ENCODE measurements at places on chromosomes 1 and 21.

DNA sequence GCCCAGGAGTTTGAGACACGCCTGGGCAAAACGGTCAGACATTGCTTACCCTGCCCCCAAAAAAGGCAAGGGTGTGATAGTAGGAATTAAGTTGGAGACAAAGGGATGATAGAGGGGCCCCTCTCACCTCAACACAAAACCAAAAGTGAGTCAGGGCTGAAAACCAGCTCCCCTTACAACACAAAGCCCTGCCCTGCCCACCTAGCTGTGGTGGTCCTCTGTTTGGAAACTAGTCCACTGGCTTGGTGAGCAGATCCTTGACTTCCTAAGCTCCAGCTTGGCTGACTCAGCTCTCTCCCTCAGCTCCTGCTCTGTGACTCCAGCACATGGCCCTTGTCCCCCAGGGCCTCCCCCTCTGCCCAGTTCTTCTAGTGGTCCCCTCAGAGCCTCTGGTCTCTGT is 603.8 kb downstream of the PTPRC start:
- DNase-seq, result no peak

- no peak for DNase-seq
Measured at GRCh38 chr1:207345644-207346477, 24.4 kb downstream of the CD55 start.

GRCh38 chr1:218517459-218517858 is 172.3 kb downstream of the TGFB2 start:
- no peak for DNase-seq

DNA sequence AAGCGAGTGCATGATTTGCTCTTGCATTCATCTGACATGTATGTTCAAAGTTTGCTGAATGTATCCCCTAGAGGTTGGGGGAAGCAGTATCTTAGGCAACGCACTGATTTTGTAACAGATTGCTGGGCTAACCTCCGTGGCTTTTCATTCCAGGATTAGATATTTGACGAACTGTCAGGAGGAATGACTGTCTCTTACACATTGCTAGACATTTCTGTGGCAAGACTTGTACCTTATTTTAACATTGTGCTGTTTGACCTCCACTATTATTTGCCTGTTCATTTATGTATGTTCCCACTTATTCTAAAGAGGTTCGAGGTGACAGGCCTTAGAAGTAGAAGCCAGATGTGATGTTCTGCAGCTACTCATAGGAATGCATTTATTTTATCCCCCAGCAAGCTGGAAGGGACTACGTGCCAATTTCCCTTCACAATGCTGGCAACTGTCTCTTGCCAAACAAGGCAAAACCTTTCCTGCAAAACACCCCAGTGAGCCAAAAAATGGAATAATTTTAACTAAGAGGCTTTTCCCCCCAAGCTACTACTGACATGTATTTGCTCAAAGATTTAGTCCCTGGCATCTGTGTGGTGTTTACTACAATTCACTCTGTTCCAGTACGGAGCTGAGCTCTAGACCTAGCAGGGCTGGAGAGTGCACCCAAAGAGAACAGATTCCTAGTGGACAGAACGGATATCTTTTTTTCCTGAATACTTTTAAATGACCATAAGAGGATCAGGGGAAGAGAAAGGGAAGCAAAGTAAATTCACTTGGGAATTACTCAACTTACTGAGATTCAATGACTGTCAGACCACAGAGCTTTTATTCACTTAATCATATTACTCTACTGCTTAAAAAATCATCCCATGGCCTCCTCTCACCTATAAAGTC is 646.2 kb downstream of the SMYD3 start:
- DNase-seq, result no peak

- no peak for DNase-seq
Measured at GRCh38 chr1:8816264-8816663, 1.2 kb downstream of the RERE start.

DNA sequence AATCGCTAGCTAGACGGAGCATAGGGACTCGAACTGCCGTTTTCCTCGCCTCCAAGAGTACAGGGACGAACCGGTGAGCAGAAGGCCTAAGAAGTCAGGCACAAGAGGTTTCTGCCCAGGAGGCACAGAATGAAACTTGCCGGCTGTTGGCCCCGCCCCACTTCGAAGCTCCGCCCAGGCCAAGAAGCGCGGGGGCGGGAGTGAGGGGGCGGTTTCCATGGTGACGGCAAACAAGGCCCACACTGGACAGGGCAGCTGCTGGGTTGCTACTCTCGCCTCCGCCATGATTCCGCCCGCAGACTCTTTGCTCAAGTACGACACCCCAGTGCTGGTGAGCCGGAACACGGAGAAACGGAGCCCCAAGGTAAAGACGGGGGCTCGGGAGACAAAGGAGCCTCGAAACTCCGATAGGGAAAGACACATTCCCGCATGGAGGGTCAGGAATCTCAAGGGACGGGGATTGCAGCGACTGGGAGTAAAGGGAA is at the start of gene DNALI1:
Gene DNALI1 (plus strand): TSS at position 229 of the 485 bp plus-strand sequence. CDS start 55 bp downstream, at position 284.
- DNase-seq, result peak; percentile 30

GRCh38 chr1:11500881-11501280 is 21.9 kb downstream of the DISP3 start:
- no peak for DNase-seq

GRCh38 chr1:200731654-200732332 is 6.9 kb upstream of the CAMSAP2 start:
- DNase-seq, result no peak

GRCh38 chr1:154990276-154990675 is 3.1 kb upstream of the LENEP start:
- no peak for DNase-seq

DNA sequence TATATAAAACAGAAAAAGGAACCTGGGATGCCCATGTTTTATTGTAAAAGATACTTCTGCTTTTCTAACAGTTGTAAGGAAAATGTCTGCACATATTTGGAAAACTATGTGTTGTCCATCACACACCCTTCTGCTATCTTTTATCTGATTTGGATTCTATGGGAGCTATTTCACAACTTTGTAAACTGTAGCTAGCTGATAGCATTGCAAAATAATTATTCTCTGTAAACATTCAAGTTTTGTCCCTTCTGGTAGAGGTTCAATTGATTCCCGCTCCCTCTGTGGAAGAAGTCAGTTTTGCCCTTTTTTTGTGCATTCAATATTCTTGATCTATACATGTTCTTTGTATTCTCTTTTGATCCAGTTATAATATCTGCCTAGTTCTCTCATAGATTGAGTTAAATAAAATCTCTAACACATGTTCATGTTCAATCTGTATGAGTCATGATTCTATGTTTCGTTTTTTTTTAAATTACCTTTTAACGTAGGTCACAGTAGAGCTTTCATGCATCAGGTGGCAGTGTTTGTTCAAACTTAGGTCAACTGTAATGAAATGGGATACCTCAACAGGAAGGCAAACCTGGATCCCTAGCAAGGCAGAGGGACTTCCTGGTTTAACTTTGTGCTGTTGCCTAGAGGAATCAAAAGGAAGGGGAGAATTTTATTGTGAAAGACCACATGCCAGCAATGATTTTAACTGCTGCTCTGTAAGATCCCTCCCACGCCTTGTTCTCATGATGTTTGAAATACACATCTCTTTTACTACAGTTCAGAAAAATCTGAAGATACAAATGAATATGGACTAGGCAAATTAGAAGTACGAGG is 26.0 kb upstream of the BCL9 start:
- no peak for DNase-seq

DNA sequence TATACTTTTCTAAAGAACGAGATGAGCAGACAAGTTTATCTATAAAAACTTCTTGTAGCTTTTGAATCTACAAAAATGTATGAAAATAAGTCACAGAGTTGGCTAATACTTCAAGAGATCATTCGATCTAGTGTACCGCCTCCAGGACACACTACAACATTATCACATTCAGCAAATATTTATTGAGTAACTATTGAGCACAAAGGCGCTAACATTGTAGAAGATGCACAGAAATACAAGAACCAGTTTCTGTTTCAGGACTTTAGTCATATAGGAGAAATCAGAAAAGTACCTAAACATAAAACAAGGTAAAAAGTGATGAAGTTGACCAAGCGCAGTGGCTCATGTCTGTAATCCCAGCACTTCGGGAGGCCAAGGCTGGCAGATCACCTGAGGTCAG is 20.6 kb downstream of the WASF2 start:
- DNase-seq, result no peak

- DNase-seq, result no peak
Measured at GRCh38 chr1:18110968-18111367, 3.4 kb downstream of the IGSF21 start.

DNA sequence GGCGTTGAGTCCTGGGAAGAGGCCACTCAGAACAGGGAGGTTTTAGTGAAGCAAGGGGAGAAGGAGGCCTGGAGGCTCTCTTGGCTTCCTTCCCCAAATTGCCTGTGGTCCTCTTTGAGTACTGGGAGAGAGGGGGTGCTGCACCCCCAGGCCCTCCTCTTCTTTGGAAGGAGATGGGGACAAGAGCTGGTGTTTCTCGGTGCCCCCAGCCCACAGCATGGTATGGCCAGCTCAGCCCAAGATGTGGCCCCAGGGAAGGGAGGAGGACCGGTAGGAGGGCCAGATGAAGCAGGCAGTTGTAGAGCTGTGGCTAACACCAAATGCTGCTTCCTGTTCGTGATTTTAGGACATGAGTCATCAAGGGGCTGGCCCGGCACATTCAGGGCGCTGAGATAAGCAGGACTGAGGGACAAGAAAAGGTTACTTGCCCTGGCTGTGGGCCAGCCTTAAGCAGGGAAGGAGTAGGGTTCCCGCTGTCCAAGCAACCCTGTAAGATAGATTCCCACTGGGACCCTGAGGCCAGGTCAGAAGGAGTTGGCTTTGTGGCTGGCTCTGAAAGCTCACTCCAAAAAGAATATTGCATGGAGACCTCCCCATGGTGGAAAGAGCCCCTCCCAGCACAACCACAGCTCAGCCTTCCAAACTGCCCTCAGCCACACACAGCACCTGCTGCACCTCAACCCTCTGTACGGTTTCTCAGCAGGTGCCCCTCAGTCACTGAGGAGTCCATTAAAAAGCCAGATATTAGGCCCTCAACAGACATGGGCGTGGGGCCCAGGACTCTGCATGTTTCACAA is 4.9 kb upstream of the TNFRSF1B start:
- DNase-seq, result peak; percentile 88

DNA sequence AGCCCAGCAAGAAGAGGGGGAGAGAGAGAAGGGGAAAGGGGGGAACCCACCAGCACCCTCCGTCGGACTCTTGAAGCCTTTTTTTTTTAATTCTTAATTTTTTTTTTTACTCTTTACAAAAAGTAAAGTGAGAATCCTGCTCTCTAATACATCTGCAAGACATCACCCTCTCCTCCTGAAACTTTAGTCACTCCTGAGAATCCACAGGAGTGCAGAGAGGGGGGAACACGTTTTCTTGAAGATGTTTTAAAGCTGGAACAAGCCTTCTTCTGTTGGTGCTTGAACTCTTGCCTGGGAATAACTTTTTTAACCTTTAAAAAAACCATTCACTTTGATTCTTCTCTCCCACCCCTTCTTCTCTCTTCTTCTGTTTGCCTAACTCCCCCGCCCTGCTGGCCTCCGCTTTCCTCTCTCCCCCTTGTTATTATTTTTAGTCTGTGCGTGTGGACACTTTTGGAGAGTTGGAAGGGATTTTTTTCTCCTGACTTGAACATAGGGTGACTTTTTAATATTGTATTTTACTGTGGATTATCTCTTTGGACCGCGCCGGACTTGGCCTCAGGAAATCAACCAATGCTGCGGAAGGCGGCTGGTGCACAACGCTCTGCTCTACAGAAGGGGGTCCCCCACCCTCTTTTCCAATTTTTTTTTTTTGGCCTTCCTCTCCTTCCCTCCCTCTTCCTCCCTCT is 383 bp upstream of the PRRX1 start:
- no peak for DNase-seq

GRCh38 chr1:173628888-173629287 is 6.2 kb upstream of the TEX50 start:
- DNase-seq, result no peak

GRCh38 chr1:165054627-165055026 is 301.9 kb downstream of the LMX1A start:
- DNase-seq, result no peak

GRCh38 chr21:27329255-27329851 is 362.5 kb upstream of the ADAMTS5 start:
- no peak for DNase-seq

DNA sequence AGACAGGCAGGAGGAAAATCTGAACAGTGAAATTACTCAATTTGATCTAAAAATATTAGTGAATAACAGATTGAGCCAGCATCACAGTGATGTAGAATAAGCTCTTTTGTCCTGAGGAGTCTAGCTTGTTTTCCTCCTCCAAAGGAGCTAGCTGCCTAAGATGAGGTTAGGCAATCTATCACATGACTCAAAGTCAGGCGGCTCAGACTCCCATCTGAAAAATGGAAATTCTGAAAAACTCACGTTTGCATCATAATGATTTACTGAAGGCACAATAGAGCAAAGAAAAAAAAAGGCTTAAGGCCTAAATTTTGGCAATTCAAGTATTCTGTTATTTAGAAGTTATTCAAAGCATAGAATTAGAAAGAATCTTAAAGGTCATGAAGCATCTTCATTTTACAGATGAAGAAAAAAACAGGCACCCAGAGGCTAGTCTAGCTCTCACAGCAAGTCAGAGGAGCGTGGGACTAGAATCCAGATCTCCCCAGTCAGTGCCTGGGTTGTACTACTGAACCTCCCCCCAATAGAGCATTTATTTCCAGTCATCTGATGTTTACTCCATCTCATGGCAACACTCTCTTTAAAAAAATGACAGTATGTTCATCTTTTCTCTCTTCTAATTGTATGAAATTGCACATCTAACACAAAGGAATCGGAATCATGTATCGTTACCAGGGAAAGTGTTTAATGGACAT is 62.5 kb upstream of the ATF3 start:
- no peak for DNase-seq

DNA sequence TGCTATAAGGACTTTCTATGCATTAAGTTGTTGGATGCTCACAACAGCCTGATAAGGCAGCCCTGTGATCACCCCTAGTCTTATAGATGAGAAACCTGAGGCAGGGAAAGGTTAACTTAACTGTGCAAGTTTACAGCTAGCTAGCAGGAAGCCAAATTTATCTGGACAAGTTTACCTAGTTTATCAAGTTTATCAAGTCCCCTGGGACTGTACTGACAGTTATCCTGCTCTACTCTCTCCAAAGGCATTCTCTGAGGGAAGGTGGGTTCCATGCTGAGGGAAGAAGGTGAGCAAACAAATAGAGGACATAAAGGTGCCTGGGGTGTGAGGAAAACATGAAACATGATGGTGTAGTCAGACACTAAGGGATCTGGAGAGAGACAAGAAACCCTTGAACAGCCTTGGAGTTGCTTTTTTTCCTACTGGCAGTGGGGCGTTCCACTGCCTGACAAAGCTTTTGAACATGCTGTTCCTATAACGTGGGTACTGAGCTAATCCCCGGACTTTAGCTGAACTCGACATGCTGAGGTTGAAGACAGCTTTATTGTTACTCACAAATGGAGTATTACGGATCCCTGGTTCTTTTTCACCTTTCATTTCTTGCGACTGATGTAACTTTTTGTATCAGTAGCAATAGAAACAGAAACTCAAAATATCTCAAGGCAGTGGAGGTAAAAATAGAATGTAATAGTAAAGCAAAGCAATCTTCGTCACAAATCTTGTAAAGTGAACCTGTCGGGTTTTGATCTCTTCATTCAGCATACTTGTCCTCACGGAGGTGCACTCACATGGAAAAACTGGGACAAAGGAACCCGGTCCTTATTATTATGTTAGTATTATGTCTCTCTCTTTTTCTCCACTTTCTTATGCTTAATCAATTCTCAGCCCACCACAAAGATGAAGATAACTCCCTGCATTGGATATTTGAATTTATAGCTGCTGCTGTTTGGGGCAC is 42.4 kb upstream of the ESRRG start:
- no peak for DNase-seq

Data from T-helper 2 cell treated with Interferon-gamma antibody and Interleukin-4, amounts not matched to agents 5 μg/mL and 100 μg/mL, for 36 hours (primary cell).